AG08396 (cell line): ENCODE measurements at places on chromosomes 13 and 19.

GRCh38 chr13:100528353-100528752 lies 60.2 kb downstream of the GGACT start:
- DNase-seq, result no peak

DNA sequence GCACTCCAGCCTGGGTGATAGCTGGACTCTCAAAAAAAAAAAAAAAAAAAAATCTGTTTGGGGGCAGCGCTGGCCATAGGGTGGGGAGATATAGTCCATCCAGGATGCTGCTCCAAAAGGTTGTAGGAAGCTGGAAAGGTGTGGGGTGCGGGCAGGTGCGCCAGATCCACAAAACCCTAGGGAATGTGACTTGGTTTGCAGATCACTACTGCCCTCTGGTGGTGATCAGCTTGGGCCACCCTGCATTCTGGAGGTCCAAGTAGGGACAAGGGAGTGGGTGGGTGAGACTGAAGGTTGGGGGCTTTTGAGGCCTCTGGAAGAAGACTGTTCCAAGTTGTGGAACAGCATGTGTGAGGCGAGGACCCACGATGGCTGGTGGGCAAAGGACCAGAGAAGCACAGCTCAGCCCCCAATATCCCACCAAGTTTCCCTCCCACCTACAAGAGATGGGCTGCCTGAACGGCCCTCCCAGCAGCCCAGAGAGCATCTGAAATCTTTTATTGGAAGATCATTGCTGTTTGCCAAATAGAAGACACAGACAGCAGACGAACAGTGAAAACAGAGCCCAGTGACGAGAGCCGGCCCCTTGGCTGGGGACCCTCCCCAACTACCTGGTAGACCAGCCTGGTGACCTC lies 10.4 kb upstream of the TYK2 start:
- DNase-seq, result peak; percentile 78

DNA sequence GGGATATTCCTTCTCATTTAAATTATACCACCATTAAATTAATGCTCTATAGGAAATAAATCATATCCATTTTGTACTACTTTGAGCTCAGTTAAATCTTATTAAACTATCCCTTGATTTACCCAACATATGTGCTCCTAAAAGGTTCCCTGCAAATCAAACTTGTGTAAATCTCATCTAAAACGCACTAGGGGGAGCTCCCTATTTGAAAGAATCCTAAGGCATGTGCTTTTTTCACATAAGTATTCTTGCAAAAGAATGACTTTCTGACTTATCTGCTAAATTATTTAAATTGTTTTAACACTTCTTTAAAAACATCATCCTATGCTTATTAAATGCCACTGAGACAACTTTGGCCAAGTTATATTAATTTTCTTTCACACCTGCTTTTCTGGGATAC lies 7.9 kb downstream of the INTS6 start:
- DNase-seq, result peak; percentile 19

DNA sequence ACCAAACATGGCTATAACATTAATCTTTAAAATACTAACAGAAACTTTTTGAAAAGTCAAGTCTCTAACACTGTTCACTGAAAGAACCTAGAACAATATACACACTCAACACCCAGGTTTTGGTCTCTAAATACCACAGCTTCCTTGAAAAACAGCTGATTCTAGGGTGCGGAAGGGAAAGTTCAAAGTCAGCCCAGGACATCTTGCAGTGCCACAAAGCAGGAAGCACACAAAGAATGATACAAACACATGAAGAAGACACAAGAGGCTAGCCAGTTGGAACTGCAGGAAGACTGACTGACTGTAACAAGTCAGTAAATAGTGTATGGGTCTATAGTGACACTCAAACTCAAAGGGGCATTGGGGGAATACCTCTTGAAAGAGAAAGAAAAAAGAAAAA lies 4.6 kb downstream of the DEDD2 start:
- DNase-seq, result no peak

DNA sequence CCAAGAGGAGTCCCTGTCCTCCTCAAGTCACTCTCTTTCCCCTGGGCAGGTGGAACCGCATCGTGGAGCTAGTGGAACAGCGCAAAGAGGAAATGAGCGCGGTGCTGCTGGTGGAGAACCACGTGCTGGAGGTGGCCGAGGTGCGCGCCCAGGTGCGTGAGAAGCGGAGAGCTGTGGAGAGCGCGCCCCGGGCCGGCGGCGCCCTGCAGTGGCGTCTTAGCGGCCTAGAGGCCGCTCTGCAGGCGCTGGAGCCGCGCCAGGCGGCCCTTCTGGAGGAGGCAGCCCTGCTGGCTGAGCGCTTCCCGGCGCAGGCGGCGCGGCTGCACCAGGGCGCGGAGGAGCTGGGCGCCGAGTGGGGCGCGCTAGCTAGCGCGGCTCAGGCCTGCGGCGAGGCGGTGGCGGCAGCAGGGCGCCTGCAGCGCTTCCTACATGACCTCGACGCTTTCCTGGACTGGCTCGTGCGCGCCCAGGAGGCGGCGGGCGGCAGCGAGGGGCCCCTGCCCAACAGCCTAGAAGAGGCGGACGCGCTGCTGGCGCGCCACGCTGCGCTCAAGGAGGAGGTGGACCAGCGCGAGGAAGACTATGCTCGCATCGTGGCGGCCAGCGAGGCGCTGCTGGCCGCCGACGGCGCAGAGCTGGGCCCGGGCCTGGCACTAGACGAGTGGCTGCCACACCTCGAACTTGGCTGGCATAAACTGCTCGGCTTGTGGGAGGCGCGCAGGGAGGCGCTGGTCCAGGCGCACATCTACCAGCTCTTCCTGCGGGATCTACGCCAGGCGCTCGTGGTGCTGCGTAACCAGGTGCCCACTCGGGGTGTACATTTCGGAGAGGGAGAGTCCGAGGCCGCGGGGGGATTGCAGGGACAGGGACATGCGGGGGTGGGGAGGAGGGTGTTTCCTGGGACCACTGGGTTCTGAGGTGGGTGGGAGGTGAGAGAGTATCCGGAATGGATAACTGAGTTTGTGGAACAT lies 52.8 kb downstream of the SPTBN4 start:
- peak; percentile 68 for DNase-seq
